ENCODE measurements at places on chromosomes 7 and 10.
A peak's percentile ranks its signal among the peaks of the same experiment; 100 is the strongest.

DNA sequence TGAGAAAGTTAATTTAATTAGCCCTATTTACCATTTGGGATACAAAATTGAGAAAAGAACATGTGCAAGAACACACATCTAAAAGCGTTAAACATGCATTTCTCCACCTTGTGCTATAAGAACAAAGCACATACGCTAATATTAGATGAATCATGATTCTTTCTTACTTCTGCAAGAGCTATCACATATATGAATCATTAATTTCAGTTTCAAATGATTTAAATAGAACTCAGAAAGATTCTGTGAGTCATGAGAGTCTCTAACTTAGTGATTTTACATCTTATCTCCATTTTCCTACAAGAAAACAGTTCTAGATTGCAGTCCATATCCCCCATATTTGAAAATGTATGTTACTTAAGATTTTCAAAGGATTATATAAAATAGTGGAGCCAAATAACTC, 173.9 kb downstream of the RNLS start:
- no peak for DNase-seq

DNA sequence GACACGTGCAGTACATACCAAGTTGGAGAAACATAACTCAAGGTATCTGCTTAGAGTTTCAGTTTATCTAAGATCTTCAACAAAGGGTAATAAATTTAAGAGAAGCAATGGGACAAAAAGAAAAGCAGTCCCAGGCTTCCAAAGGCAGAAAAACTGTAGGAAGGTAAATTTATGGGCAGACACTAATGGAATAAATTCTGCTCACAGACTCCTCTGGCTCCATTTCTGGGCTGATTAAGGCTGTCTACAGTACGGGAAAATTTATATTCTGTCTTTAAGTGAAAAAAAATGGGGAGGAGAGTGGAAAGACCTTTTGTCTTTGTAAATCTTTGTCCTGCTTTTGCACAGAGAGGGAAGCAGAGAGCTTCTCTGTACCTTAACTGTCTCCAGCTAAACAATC, 587.5 kb upstream of the IGFBP3 start:
- DNase-seq, result no peak

GRCh38 chr10:116716381-116716780, 26.0 kb downstream of the HSPA12A start:
- no peak for DNase-seq

- DNase-seq, result peak; percentile 71
These were observed 101.2 kb downstream of the DYNC2I1 start for GRCh38 chr7:158957510-158957906.

DNA sequence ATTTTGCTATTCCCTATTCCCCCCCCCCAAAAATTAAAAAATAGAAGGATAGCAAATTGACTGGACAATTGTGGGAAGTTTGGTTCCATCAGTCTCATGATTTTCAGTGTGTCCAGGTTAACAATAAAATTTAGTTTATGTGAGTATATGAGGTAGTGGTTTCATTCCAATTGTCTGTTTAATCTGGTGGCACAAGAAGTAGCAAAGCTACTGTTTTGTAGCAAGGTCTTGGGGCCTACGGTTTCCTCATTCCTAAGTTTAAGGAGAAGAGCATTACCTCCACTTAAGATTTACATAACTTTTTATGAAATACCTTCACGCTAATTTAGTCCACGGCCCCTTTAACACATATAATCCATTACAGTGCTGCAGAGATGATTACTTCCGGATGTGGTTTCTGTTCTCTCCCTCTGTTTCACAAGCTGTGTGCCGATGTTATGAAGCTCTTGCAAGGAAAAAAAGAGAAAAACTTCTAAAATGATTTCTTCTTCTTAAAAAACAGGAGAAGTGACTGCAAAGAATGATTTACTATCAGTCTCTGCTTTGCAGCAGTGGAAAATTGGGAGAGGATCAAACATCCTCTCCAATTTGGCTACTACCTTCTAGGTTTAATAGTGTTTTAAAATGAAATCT, 32.7 kb upstream of the NPVF start:
- no peak for DNase-seq

DNA sequence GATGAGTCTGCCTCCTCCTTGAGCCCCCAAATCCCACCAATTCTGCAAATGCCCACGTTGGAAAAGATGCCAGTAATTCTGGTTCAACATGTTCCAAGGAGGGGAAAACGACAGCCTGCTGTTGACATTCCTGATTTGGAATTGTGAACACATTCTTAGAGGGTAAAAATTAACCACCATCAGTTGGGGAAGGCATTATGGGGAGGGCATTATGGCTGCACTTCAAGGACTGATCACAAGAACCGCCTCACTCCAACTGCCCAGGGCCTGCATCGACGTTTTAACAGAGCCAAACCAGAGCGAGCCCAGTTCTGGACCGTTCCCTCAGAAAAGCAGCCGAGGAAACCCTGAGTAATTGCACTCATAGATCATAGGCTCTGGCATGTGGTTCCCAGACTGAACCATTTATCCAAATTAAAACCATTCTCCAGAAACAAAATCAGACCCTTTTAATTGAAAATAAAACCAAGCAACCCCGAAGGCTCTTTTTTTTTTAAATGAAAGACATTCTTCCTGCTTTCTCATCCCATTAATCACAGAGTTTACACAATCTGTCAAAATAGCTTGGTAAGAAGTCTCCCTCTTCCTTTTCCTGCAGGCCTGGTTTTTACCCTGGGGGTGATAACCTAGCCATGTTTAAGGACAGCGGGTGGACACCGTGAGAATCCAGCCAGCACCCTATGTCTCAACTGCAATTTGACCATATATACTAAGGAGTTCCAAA, 8.0 kb downstream of the TNS3 start:
- no peak for DNase-seq

DNA sequence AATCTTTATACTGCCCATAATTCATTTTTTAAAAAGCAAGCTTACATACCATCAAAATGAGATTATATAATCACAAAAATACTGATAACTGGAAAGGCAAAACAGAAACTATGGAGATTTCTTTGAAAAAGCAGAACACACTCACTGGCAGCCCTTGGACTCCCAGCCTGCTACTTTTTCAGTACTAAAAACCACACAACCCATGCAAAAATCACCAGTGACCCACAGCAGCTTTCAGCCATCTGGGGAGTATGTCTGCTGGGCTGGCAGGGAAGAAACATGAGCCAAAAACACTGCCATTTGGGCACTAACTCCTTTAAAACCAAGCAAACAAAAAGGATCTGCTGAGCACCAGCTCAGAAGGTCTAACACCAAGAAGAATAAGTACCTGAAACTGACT, 80.0 kb upstream of the DDC start:
- DNase-seq, result no peak

- DNase-seq, result no peak
These were observed 16.4 kb upstream of the LGI1 start for GRCh38 chr10:93741367-93741766.

GRCh38 chr7:50677638-50677996, 105.1 kb downstream of the GRB10 start:
- DNase-seq, result no peak

- DNase-seq, result no peak
These were observed 18.9 kb downstream of the RBAK start for GRCh38 chr7:5064391-5065106.

- DNase-seq, result no peak
These were observed 127.3 kb downstream of the ARHGAP22 start for GRCh38 chr10:48477616-48478015.

DNA sequence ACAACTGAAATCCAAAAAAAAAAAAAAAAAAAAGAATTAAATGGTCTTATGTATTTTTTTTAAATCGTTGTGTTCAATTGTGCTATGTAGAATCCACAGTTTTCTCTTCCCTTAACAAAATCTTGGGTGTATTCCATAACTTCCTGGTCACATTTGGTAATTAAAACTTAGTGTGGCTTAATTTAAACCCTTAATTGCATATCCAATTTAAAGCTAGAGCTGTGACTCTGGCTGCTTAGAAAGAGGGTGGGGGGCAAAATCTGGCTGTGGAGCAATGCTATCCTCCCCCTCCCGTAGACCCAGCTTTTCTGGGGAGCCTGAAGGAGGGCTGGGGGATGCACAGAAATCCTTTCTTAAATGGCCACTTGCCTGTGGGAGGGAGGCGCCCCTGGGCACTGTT, 695.1 kb downstream of the INHBA start:
- DNase-seq, result no peak

GRCh38 chr10:22316286-22317075, at the start of gene COMMD3:
TSS of gene COMMD3 (plus strand) at chr10:22316388. CDS start at chr10:22316418, 30 bp downstream.
- DNase-seq, result peak; percentile 78

DNA sequence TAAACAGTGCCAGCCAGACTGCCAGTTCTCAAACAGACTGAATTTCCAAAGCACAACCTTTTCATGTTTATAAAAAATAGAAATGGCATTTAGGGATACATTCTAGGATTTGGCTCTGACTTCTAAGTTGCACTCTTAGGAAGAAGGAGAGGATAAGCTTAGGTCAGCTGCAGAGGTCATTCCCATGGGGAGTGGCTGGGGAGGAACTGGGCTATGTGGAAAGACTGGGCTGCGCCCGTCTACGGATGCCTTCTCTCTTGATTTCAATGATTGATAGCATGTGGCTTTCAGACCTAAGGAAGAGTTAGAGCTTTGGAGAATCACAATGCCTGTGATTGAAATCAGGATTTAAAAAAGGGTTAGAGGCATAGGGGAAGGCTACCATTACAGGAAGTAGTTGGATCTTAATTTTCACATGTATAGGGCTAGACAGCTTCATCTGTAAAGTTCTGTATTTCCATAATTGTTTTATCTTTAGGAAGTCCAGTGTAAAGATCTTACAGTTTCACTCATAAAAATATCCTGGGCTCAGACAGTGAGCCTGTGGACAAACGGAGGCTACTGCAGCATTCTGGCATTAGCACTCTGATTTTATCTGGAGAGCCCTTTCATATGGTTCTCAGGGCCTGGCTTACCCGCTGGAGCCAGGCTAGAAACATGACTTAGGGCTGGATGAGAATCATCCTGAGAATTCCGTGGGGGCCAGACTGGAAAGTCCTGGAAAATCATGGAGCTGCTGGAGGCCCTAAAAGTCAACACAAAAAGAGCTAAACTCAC, 29.5 kb downstream of the NUDT5 start:
- no peak for DNase-seq

DNA sequence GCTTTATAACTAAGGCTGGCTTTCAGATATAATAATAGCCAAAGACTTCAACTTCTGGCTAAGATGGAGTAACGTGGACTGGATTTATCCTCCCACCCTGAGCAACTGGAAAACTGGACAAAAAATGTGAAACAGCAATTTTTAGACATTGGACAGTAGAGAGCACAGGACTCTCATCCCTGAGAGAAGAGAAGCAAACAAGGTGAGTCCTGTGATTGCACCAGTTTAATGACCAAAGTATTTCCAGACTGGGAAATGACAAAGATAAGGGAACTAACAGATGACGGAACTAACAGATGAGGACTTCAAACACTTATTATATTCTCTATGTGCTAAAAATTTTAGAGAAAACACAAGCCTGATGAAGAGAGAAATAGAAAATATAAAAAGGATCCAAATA, 175.7 kb upstream of the SLC25A13 start:
- DNase-seq, result no peak

GRCh38 chr7:97401398-97401797, 283.9 kb downstream of the SDHAF3 start:
- peak; percentile 20 for DNase-seq

DNA sequence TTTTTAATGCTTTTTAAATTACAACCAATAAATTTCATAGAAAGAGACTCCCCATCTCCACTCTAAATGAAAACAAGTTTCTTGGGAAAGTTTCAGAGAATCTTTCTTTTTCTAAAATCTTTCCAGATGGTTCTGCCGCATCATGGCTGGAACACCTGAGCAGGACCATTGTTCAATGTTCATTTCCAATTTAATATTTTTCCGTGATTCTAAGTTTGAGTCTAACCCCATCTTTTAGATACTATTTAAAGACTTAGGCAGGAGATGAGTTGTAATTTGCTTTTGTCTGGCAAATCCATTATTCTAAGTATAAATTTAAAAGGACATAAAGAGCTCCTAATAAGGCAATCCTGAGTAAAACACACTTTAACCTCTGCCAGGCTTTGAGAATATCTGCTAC, 325.2 kb downstream of the BICC1 start:
- no peak for DNase-seq

GRCh38 chr10:59631237-59631636, 78.4 kb downstream of the SLC16A9 start:
- no peak for DNase-seq

DNA sequence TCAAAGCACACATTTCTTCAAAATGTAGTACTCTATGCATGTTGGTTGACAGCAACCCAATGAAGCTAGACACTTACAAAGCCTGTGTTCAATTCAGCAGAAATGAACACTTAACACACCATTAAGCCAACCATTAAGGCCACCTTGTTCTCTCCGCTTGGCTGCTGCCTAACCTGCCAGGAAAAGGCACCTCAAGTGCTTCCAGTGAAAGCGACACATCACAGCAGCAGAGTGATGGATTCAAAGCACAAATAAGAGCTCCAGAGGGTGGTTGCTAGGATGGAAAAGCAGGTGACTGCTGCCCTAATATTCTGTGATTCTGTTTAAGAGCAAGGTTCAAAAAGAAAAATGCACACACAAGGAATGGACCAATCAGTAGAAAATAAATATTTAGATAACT, 81.5 kb upstream of the GNAI1 start:
- DNase-seq, result peak; percentile 90

- peak; percentile 15 for DNase-seq
These were observed at the start of gene ZMYND11 for GRCh38 chr10:135132-135600. TSS of gene ZMYND11 (plus strand) at chr10:135455. CDS start at chr10:180013, 44,558 bp downstream.

DNA sequence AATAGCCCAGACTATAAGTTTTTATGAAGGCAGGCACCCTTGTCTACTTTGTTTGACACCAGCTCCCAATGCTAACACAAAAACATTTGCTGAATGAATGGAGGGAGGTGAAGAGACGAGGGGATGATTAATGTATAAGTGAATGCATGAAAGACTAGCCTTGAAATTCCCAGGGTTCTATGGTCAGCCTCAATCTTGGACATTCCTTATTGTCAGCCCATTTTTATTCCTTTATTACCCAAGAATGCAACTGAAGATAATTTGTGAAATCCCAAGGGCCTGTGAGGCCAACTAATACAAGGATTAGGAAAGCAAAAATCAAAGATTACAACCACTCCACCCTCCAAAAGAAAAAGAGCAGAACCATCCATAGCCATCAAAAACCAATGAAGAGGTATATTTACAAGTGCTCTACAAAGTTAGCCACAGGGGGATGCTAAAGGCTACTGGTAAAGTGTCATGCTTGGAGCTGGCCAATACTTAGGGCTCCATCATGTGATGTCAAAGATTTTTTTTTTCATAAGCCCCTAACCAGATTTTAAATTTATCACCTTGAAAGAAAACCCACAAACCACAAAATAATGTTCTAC, 40.0 kb upstream of the ASAH2 start:
- no peak for DNase-seq

- DNase-seq, result no peak
These were observed 17.0 kb downstream of the PNLIPRP3 start for GRCh38 chr10:116444527-116445142.

DNA sequence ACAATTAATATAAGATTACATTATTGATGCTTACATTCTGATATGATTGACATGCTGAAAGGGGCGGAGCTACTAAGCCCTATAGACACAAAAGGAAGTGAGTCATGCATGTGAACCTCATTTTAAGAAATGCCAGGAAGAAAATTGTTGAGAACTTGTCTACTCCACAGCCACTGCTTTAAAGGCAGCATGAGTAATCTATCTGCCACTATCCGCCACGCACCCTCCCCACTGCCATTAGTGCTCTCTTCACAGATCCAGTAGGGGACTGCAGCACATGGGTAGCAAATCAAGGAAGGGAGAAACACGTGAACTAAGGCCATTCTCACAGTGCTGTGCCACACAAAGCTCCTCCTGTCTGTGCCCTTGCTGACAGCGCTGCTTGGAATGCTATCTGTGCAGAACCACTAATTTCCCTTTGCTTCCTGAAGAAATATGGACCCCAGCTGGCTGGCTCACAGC, 524.8 kb downstream of the GRM8 start:
- no peak for DNase-seq

- no peak for DNase-seq
These were observed 128.1 kb upstream of the LRRN3 start for GRCh38 chr7:110962826-110963225.
